Metanephros (tissue), 2 donors: ENCODE measurements at places on chromosomes 3 and 15. TPM values are rescaled to one million over a fixed set of nuclear protein-coding genes. Genes with fewer than 3 reads are reported as not detected.

TMC3 gene
- not detected for total RNA-seq

GAP43 gene
- total RNA-seq, result 1.1 TPM

CPN2 gene
- 0.12 TPM for total RNA-seq

SLITRK3 gene
- total RNA-seq, result 0.06 TPM

SNTN gene
- 0.12 TPM for total RNA-seq

SAMD7 gene
- total RNA-seq, result 0.18 TPM

UBL7 gene
- 36.9 TPM for total RNA-seq

RETNLB gene
- total RNA-seq, result not detected

IFT57 gene
- 76.0 TPM for total RNA-seq

CFAP44 gene
- total RNA-seq, result 9.3 TPM

TMEM212 gene
- total RNA-seq, result not detected
